Stimulated activated CD4-positive, alpha-beta T cell treated with anti-CD3 and anti-CD28 coated beads, Interleukin-4, amount 100 ng/mL, for 4 hours (primary cell): ENCODE measurements at places on chromosomes 12 and 14.
A peak's percentile ranks its signal among the peaks of the same experiment; 100 is the strongest.

GRCh38 chr12:78398750-78399149, 465.8 kb upstream of the SYT1 start:
- DNase-seq, result no peak

- peak; percentile 25 for DNase-seq
These were observed 228.1 kb upstream of the AMIGO2 start for GRCh38 chr12:47307680-47308399.

GRCh38 chr12:25592725-25593495, 39.8 kb upstream of the LMNTD1 start:
- DNase-seq, result no peak

DNA sequence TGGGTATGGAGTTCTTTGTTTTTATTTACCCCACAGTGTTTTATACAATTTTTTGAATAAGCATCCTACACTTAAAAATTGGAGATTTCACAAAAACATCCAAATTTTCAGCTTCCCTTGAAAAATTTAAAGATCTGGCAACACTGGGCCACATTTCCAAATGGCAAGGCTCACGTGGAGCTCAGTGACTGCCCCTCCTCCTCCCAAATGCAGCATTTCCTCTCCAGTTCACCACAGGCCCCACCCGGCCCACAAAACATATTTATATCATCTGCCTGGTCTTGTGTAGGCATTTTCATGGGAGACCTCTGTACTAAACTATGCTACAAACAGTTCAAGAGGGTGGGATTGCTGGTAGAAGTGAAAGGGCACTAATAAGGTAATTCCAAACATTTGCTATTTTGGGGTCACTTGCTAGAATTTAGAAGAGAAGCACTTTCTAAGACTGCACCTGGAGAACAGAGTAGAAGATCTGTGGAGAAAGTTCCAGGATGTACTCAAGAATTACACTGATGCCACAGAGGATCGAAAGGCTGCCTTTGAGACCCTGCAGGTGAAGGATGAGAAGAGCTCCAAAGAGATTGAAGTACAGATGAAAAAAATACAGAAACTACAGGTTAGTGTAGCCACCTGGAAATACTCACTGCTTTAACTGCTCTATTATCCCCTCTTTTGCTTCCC, 7.3 kb downstream of the FKBP11 start:
- no peak for DNase-seq

- no peak for DNase-seq
These were observed 183.4 kb upstream of the VASH1 start for GRCh38 chr14:76577837-76578236.

GRCh38 chr14:100304825-100305323, 1.4 kb downstream of the SLC25A29 start:
- no peak for DNase-seq

- no peak for DNase-seq
These were observed 48.4 kb downstream of the MYRFL start for GRCh38 chr12:69873429-69873828.

DNA sequence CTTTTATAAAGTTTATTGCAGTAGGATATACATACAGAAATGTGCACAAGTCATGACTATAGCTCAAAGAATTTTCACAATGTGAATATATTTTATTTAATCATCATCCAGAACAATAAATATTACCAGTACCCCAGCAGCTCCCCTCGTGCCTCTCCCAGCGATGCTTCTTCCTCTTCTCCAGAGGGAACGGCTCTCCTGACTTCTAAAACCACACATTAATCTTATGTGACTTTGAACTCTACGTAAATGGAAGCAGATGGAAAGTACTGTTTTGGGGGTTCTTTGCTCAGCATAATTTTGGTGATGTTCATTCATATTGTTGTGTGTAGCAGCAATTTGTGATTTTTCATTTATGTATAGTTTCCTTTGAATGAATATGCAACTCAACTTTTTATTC, 4.6 kb upstream of the SLC8A3 start:
- no peak for DNase-seq

GRCh38 chr12:23771240-23771949, 178.1 kb downstream of the SOX5 start:
- no peak for DNase-seq

- DNase-seq, result no peak
These were observed 32.8 kb upstream of the TOMM20L start for GRCh38 chr14:58362798-58363412.

DNA sequence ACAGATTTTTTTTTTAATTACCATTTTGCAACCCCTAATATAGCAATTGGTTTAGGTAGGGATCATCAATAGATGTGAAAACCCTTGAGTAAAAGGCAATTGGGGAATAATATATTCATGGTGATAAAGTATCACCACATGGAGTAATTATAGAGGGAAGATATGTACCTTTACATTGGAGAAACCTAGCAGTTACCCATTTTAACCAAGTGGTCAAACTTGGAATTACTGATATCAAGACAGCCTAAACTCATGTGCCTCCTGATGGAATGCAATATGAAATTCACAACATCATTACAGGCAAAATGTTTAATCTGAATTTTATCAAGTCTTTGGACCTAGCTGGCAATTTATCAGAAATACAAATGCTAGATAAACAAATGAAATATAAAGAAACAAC, 6.7 kb upstream of the SLC10A1 start:
- DNase-seq, result no peak

GRCh38 chr12:109222062-109222461, 87.0 kb downstream of the FOXN4 start:
- no peak for DNase-seq

DNA sequence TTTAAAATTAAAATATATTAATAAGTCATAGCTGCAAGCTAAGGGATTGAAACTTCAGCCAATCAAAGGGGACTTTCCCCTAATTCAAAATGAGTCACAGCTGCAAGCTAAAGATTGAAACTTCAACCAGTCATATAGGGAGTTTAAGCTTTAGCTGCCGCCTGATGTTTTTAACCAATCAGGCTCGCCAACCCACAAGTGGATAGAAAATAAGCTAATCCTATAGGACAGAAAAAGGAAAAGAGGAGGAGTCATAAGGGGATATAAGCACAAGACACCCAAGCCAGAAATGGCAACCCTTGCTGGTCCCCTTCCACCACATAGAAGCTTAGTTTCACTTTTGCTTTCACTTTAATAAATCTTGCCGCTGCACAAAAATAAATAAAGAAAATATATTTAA, 1154.6 kb downstream of the GALC start:
- no peak for DNase-seq

DNA sequence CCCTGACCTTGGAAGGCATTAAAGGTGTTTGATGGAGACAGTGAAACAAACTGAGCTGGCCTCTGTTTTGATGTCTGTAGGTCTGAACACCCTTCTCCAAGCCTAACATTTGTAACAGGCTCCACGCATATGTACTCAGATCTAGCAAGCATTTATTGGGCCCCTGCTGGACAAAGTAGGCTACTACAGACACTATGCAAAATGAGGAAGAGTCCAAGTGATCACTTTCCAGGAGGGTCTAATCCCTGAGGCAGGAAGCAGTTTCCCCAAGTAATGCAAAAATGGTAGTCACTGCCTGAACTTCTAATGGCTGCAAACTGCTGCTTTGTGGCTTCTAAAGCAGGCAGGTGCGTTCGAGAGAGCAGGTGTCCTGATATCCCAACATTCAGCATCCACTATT, 405.8 kb downstream of the MED13L start:
- DNase-seq, result no peak

DNA sequence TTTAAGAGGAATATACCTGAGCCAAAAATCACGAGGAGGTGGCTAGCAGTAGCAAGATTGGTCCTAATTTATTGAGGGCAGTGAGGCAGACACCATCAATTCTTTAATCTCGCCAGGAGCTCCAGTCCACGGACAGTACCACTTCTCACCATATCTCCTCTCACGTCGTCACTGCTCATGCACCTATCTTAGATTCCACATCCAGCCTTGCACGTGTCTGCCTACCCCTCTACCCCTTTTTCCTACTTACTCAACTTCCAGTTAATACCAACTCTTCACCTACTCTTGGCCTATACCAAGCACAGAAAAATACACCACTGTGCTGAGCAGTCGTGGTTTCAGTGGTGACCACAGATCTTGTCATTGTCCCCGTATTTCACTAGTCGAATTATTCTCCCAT, 246.1 kb downstream of the DPF3 start:
- DNase-seq, result no peak

GRCh38 chr12:66085213-66085612, 45.3 kb downstream of the LLPH start:
- DNase-seq, result no peak

- DNase-seq, result no peak
These were observed 269.8 kb downstream of the ATP23 start for GRCh38 chr12:58211211-58211610.

DNA sequence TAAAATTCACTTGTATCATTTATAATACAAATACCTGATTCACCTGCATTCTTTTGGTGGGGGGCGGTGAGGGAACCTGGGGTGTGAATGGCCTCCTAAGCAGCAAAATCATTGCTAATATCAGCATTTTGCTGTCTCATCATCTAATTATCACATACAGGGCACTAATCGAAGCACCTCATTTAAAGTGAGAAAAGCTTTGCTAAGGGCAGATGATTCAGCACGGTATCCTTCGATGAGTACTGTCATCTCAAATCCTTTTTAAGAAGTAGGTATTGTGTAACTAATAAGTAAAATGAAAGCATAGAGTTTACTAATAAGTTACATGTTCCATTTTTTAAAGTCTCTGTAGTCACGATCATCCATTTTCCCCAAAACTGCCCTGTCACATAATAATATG, 278.1 kb upstream of the SOX5 start:
- no peak for DNase-seq

- no peak for DNase-seq
These were observed 78.2 kb upstream of the GTF2A1 start for GRCh38 chr14:81298911-81299310.

- DNase-seq, result no peak
These were observed at the start of gene LGALS3 for GRCh38 chr14:55129086-55129427. Gene LGALS3, plus strand, starts transcription at chr14:55129252. Its CDS starts 8,122 bp downstream, at chr14:55137374.

- DNase-seq, result no peak
These were observed 181.9 kb upstream of the NRXN3 start for GRCh38 chr14:77988096-77988870.

DNA sequence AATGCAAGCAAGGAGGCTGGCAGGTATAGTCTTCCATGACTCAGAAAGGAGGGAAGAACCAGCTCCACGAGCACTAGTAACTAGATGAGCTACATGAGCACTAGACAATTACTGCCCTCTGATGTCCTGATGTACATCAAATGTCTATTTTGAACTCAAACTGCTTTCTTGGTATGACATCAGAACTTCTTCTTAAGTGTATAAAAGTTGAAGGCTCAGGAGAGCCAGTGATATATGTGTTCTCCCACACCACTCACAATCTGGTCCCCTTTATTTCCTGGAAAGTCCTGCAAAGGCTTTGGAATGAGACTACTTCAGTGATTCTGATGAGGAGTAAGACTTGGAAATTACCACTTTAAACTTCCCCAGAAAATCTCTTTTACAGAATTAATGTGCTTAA, 18.5 kb upstream of the DHRS7 start:
- no peak for DNase-seq

DNA sequence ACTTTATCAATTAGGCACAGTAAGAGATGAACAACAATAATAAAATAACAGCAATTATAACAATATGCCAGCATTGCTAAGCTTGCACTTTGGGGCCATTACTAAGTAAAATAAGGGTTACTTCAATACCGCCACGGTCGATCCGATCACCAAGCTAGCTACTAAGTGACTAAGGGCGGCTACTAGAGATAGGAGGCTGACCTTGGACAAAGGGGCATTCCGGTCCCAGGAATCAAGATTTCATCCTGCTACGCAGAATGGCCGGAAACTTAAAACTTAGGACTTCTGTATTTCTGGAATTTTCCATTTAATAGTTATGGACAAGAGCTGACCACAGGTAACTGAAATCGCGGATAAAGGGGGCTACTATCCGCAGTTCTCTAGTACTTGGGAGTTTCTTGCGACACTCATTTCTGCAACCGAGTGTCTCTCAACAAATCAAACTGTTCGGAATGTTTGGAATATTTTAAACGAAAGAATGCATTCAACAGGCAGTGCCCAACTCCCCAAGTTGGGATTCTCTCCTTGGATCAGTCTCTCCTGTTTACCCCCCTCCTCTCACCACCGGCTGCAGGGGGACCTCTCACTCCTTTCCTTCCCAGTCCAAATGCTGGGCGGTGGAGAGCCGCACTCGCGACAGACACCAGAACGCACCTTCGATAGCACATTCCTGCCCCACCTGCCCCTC, 650 bp downstream of the HEBP1 start:
- no peak for DNase-seq

GRCh38 chr12:79706156-79706555, 15.4 kb upstream of the PAWR start:
- no peak for DNase-seq

DNA sequence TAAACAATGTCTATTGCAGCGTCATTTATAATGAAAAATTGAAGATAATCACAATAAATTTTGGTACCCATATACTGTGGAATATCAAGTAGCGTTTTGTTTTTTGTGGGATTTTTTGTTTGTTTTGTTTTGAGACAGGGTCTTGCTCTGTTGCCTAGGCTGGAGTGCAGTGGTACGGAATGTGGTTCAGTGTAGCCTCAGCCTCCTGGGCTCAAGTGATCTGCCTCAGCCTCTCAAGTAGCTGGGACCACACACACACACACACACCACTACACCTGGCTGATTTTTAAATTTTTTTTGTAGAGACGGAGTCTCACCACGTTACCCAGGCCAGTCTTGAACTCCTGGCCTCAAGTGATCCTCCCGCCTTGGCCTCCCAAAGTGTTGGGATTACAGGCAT, 6.6 kb downstream of the ZNF664 start:
- no peak for DNase-seq

DNA sequence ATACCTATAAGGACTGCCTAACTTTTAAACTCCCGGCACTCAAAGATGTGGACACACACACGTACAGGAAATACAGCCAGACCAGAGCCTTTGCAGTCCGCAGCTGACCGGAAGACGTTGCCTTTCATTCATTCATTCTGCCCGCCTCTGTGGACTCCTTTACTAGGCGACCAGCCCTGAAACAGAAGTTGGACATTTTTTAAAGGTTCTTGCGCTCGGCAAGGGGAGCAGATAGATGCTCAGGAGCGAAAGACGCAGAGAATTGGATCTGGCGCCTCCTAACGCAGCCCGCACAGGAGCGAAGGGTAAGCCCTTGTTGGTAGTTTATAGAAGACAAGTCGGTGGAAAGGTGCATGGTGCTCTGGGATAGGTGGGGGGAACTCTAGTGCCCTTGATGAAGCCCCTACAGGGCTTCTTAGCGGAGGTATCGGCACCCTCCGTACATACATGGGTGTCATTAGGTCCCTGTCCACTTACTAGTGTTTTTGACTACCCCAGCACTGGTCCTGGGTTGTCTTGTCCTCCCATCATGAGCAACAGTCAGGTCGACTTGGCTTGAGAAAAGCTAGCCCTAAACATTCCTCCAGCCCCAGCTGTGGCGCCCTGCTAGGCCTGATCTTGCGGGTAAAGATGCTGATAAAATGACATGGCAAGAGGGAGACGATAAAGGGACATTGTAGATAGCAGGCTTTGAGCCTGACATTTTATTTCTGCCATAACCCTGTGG, at the start of gene KDM2B:
TSS of gene KDM2B (minus strand) at position 65 of the 727 bp plus-strand sequence. CDS start 112 bp downstream, outside the sequence.
- no peak for DNase-seq

DNA sequence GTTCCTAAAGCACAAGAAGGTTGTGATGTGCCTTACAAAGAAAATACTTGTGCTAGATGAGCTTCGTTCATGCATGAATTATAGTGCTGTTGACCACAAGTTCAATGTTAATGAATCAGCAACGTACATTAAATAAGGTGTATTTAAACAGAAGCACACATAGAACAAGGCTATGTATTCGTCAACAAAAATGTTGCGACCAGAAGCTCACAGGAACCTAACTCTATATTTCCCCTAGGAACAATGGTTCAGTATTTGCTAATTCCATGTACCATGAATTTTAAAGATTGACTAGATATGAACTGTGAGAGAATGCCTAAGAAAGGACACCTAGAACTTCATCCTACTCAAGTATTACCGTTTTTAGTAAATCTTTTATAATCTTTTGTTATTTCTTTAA, 149.6 kb downstream of the ITPR2 start:
- no peak for DNase-seq
